Choroid plexus epithelial cell (primary cell): ENCODE measurements at places on chromosomes 1 and 21.

- no peak for DNase-seq
These were observed 476.3 kb downstream of the SIPA1L2 start for GRCh38 chr1:232153652-232154051.

GRCh38 chr1:75520862-75521475, 89.9 kb downstream of the SLC44A5 start:
- DNase-seq: no peak

DNA sequence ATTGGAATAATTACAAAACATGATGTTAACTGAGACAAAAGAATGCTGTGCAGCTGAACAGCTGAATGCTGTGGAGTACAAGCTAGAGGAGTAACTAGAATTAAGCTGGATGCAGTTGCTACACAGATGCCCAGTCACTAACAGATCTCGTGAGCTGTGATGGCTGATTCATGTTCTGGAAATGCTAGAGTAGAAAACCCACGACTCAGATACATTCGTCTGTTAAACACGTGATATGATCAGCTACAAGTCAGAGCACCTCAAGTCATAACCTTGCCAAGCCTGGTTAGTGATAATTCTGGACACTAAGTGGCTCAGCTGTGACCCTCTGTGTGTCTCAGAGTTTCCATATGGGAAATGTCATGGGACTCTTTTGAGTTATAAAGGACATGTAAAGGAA, 89.7 kb upstream of the ESRRG start:
- peak; percentile 39 for DNase-seq

- no peak for DNase-seq
These were observed 261.2 kb downstream of the PTPRU start for GRCh38 chr1:29497395-29498125.

DNA sequence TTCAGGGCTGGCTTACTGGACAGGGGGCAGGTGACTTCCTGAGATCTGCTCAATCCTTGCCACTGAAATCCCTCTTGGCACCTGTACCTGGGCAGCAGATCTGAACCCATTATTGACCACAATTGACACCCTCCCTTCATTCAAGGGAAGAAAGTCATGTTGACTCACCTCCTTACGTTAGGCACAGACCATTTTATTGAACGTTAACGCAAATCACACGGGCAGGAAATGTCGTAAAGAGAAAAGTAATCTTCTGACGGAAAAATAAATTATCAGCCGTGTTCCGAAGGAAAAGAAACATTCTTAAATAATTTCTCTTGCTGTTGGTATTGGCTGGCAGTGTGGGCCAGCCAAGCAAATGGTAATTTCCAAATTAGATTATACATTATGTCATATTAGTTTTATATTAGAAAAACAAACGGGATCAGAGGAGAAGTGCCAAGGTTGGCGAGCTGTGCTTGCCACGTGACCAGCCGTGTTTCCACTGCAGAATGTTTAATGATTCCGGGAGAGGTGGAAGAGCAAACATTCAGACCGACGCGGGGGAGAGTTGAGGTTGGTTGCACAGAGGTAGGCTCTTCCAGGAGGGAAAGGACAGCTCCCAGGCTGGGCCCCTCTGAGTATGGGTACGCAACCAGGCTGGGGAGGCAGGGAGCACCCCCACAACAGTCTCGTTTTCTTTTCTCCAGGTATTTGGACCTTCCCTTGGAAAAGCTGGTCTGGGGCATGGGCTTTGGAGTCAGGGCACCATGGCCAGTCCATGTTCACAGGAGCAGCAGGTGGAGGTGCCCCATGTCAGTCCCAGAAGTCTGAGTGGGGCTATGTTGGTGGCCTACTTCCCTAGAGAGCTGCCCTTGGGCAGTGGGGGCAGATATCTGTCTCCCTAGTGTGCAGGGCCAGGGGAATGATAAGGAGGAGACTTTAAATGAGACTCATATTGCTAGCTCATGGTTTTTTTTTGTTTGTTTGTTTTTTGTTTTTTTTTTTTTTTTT, 121.1 kb downstream of the FOXD2 start:
- DNase-seq: no peak

GRCh38 chr1:152645146-152645545, 18.0 kb upstream of the LCE2D start:
- DNase-seq: no peak

- DNase-seq: no peak
These were observed at the start of gene DMRTA2 for GRCh38 chr1:50422946-50423669. TSS of gene DMRTA2 (minus strand) at chr1:50423443. CDS start at chr1:50421536, 1,907 bp downstream.

- no peak for DNase-seq
These were observed 14.5 kb downstream of the MKNK1 start for GRCh38 chr1:46589529-46589928.

DNA sequence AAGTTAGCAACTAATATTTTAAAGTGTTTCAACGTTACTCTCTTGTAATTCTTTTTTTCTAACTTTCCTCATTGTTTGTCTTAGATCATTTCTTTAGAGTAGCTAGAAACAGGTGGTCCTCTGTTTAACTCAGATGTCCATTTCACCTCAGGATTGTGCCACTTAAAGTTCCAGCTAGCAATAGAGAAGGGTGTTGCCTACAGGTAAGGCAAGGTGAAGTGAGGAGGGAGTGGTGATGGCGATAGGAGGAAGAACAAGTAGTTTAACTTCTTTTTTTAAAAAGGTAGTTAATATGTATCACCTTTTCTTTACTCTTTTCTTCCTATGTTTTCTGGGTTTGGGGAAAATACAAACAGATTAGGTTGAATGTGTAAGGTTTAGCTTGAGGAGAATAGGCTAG, 44.4 kb downstream of the ABCD3 start:
- DNase-seq: no peak

GRCh38 chr1:89833183-89834082, 12.6 kb downstream of the LRRC8D start:
- no peak for DNase-seq

DNA sequence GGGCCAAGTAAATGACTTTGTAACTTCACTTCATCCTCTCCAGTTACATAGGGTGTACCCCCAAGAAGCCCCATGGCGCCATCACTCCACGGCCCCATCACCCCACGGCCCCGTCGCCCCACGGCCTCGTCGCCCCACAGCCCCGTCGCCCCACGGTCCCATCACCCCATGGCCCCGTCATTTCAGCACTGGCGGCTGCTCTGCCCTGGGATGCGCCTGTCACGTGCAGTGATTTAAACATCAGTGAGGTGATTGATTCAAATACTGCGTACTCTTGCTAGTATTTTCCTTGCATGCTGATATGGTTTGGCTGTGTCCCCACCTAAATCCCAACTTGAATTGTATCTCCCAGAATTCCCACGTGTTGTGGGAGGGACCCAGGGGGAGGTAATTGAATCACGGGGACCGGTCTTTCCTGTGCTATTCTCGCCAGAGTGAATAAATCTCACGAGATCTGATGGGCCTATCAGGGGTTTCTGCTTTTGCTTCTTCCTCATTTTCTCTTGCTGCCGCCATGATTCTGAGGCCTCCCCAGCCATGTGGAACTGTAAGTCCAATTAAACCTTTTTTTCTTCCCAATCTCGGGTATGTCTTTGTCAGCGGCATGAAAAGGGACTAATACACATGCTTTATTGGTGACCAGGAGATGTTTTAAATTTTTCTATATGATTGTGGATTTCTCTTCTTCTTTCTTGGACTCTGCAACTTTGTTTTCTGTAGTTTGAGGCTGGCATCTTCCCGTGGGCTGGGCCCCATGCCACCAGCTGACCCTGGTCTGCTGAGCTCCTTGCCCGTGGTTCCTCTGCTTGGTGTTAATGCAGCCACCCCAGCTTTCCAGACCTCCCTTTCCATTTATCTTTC, 50.1 kb upstream of the PCBP3 start:
- no peak for DNase-seq

DNA sequence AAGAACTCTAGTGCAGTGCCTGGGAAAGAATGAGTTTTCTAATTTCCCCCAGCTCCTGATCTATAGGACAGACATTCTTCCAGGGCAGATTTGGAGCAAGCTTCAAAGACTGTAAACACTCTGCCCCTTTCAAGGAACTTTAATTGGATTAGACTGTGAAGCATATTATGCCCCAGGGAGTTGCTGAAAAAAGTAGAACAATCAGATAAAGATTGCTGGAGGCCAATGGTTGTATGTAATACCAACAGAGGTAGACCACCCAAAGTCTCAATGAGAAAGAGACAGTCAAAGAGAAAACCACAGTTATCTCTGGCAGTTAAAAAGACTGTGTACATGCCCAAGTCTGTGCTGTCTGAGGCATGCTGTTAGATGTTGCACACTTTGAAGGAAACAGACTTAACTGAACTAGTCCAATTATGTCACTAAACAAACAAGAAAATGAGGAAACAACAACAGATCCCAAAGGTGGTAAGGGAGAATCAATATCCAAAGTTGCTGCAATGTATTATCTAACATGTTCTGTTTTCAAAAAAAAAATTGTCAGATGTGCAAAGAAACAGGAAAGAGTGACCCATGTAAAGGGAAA, 24.4 kb downstream of the C4BPA start:
- no peak for DNase-seq

DNA sequence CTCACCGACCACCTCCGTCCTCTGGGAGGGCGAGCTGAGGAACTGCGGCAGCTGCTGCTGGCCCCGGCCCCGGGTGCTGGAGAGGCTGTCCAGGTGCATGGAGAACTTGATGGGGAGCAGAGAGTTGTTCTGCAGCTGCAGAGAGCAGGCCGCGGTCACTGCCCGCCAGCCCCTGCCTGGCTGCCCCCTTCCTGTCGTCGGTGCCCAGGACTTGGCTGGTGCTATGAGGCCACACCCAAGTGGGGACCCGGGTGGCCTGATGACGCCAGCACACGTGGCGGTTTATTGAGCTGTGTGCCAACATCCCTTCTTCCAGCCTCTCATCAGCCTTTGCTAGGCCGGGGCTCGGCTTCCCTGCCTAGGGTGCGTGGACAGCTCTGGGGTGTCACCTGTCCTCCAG, 5.3 kb upstream of the TMEM52 start:
- DNase-seq: no peak
